ENCODE measurements at places on chromosomes 2 and 18.

GRCh38 chr2:72108121-72108520 is 39.5 kb downstream of the CYP26B1 start:
- no peak for DNase-seq

- DNase-seq, result no peak
Observed at GRCh38 chr18:61791031-61791430, 101.8 kb downstream of the RNF152 start.

DNA sequence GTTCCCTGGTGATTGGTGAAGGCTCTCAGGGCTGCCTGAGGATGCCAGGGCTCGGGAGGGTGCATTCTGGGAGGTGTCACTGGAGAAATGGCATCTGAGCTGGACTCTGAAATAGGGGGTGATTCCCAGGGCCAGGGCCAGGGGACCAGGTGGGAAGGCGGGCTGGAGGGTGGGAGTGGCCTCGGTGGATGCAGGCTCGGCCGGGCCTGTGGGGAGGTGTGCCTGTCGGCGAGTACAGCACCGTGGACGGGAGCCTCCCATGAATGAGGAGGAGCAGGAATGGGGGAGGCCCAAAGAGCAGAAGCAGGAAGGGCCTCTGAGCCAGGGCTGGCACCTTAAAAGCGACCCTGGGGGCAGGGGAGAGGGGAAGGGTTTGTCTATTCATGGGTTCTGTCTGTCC is 116.8 kb downstream of the GBX2 start:
- no peak for DNase-seq

DNA sequence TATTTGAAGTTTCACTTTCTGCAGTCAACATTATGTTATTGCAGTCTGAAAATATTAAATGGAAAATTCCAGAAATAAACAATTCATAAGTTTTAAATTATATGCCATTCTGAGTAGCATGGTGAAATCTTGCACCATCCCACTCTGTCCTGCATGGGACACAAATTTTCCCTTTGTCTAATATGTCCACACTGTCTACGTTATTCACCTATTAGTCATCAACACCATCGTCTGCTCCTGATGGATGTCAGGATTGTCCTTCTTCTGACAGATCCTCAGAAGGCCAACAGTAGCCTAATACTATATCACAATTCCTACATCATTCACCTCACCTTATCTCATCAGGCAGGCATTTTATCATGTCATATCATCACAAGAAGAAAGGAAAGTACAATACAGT is 163.1 kb downstream of the TXNL1 start:
- DNase-seq, result no peak

DNA sequence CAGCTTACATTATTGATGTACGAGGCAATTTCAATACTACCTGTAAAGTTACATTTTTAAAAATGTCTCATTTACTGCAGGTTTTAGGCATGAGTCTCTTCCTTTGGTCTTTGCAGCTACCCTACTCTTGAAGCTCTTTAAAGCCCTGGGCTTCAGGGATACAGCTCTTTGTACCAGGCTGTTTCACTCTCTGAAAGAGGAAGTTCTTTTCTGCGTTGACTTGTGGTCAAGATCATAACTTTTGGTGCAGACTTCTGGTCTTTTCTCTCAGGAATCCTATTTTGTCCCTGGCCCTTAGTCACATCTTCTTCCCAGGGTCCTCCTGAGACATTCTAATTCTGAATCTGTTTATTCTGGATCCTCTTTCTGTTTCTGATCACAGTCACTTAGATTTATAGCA is 16.6 kb upstream of the HRH4 start:
- DNase-seq, result no peak

DNA sequence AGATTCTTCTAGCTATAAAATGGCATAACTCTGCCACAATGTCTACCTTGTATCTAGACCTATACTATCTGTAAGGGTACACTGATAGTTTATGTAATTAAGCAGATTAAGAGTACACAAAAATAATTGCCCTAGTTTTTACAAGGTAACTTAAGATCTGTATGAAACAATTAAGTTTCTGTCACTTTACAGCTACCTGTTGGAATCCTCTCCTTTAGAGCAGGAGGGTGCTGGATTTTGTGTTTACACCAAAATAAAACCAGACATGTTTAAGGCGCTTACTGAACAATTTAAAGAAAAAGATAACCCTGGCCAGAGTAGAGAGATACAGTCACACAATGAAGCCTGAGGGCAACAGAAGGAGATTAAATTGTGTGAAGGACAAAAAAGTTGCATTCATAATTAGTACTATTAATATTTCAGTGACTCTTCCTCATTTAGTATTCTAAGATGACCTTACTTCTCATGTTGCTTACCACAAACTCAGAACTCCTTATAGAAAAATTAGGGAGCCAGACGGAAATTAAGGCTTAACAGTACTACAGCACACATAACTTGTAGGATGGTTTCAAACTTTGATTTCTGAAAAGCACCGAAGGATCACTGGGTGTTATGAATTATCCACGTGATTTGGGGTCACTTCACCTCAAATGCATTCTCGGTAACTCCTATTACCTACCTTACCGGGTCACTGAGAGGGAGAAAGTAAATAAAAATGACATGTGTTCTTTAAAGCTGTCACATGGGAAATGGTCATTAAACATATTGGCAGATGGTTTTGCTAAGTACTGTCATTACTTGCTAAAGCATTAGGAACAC is 1.0 kb downstream of the DARS1 start:
- DNase-seq, result no peak

DNA sequence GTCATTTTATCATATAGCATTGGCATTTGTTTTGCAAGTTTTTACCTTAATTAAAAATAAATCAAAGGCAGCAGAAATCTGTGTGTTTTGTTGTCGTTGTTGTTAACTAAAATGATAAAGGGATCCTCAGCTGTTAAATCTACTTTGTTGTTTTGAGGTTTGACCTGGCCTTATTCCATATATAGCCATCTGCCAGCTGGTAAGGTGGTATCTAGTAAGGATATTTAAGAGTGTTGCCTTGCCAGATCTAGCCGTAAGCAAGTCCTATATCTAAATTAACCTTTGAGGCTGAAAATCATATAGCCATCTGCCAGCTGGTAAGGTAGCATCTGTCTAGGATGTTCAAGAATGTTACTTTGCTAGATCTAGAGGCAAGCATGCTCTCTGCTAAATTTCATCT is 56.6 kb downstream of the BMPR2 start:
- no peak for DNase-seq

DNA sequence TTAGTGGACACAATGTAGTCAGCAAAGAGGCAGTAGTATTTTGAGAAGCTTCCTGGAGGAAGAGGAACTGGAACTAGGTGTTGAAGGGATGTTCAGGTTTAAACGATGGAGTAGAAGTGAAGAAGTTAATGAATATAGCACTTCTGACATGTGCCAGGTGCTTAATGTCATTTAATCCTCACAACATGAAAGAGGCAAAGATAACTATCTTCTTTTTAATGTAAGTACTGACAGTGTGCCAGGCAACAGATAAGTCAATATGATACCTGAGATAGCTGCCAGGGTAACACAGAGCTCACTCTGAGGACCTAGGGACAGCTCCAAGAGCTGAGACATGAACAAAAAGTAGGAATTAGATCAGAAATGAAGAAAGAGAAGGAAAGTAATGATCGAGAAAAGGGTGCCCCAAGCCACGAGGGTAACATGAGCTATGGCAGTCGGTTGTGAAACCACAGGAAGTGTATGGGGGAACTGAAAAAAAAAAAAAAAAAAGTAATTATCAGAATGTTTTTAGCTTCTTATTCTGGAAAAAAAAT is 140.7 kb downstream of the RNF144A start:
- DNase-seq, result no peak

- DNase-seq, result no peak
Observed at GRCh38 chr2:168480825-168481585, 24.9 kb downstream of the CERS6 start.

GRCh38 chr2:219155054-219155644 is 5.5 kb downstream of the NHEJ1 start:
- no peak for DNase-seq

DNA sequence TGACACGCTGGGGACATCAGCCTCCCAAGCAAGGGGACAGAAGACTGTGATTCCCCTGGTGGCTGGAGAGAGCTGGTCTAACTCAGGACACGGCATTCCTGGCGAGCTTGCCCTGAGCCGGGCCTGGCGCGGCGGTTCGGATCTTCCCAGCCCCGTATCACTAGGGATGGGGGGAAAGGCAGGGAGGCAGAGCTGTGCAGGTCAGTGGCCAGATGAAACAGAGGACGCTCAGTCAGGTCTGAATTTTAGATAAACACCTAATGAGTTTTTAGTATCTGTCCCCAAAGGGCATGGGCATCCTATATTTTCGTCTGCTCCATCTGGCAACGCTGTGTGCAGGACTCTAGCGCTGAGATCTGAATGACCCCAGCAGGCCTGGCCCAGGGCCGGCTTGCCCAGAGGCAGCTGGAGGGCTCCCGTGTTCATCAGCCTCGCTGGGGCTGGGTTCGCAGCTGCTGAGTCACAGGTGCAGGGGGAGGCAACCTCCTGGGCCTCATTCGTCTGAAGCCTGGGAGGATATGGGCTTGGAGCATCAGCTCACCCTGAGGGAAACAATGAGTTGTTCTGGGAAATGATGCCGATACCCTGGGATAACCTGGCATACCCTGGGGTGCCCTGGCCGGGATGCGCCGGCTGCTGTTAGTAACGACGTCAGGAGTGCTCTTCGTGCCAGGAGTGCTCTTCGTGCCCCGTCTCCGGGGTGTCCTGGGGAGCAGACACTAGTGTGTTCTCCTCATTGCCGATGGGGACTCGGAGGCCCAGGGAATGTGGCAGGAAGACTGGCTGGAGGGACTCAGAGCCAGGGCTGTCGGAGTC is 48.1 kb upstream of the HPCAL1 start:
- no peak for DNase-seq

DNA sequence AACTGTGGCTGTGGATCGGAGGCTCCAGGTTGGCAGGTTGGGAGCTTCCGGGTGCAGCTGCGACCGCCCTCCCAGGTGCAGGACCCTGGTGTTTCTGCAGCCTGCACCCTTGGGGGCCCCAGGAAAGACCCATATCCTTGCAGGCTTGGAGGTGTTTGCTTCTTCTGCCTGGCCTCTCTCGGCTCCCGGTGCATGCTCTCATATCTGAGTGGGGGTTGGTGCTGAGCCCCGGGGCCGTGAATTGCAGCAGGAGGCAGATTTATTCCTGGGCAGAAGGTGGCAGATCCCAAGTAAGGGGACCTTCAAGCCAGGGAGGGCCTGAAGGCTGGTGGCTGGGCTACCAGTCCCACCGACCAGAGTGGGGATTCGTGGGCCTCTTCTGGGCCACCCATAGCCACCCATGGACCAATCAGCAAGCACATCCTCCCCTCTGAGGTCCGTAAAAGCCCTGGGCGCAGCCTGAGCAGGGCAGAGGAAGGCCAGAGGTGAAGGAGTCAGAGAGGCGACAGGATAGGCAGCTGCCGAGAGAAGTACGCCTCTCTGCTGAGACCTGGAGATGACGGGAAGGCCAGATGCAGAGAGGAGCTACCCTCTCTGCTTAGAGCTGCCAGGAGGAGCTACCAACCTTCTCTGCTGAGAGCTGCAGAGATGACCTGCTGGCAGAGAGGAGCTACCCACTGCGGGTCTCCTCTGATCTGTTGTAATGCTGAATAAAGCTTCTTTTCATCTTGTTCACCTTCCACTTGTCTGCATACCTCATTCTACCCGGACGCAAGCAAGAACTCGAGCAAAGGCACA is 1279.0 kb upstream of the LRRTM1 start:
- no peak for DNase-seq

GRCh38 chr2:202687276-202687675 is 52.5 kb downstream of the FAM117B start:
- no peak for DNase-seq

DNA sequence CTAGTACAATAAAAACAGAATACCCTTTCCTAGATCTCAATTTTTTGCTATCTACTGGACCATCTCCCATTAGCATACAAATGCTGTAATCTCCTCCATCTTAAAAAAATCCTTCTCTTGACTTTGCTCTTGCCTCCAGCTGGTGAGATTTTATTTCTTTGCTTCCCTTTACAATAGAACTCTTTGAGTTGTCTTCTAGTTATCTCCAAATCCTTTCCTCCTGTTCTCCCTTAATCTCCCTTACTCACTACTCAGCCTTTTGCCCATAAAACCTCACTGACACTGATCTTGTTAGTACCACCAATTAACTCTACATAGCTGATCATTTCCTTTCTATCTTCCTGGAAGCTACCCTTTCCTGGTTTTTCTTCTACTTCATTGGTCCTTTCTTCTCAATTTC is 63.5 kb upstream of the FRZB start:
- DNase-seq, result no peak

DNA sequence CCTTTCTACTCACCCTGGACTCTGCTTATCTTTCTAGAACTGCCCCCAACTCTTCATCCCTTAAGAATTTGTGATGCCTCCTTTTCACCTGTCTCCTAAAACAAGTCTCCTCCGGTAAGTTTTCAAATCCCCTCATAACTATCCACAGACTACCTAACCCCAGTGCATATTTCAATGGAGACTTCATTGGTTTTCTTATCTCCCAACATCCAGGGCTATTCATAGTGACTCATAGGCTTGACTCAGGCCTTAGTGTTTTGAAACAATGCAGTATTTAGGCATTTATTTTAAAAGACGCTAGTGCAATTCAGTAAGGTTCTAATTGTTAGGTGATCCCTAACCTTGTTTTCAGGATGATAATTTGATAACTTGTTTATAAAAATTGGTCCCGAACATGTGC is 399.2 kb downstream of the CPS1 start:
- no peak for DNase-seq

DNA sequence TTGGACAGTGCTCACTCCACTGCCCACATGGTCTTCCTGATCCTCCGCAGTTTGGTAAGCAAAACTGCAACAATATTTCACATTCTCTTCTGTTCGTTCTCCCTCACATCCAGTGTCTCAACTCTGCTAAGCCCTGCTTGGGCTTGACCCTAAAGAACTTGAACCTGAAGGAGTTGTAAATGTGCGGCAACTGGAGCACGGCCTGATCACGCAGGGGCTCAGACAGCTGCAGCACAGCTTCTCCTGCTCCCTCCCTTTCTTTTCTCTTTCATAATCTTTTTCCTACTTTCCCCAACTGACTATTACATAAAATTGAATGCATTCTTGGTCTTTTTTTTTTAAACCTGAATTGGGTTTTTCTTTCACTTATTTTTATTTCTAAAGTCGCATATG is 10.2 kb downstream of the CYRIA start:
- no peak for DNase-seq

- peak; percentile 7 for DNase-seq
Observed at GRCh38 chr2:106575955-106576354, 88.8 kb downstream of the CD8B2 start.

- no peak for DNase-seq
Observed at GRCh38 chr2:88738271-88738670, 46.8 kb downstream of the RPIA start.

DNA sequence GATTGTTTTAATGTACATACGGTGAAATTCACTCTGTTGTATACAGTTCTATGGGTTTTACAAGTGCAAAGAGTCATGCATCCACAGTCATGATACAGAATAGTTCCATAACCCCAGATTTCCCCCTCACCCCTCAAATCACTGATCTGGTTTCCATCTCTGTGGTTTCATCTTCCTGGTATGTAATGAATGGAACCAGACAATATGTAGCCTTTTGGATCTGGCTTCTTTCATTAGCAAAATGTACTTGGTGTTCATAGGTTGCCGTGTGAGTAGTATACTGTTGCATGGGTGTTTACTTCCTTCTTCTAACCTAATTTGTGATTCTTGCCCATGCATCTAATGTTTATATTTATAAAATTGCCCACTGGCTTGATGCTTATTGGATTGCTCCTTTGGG is 298.7 kb upstream of the NRP2 start:
- no peak for DNase-seq
